ENCODE measurements at places on chromosomes 4 and X.

DNA sequence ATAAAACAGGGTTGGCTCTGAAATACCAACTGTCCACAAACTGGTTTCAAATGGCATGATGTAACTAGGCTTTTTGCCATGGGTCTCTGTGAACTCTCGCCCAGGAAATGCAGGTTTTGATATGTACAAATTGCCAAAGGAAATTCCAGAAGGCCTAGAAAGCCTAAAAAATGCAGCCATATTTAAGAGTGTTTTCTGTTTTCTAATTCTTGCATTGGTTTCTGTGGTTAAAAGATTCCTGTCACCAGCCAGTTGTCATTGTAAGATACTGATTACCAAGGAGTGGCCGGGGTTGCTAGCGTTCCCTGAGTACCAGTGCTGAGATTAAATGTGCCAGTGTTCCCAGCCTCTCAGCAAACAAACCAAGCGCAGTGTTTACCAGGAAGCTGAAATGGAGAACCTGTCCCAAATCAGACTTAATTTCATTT, 53.9 kb upstream of the SORBS2 start:
- no peak for DNase-seq

DNA sequence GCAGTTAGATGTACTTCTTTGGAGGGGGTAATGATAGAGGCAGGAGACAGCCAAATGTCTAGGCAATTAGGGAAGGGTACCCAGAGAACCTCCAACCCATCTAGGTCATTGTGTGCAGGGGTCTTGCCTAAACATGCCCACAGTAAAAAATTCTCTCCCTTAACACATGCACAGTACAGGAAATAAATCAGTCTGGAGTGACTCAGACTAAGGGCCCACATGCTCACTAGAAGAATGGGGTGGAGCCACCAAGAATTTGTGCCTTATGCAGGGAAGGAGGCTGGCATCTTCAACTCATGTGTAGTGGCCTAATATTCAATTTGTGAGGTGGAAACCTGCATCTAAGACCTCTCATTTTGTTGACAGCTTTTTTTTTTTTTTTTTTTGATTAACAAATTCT, 945.3 kb upstream of the GRIA3 start:
- no peak for DNase-seq

GRCh38 chr4:180860089-180860720, 1383.0 kb upstream of the TENM3 start:
- no peak for DNase-seq

GRCh38 chrX:45849261-45849862, 648.7 kb upstream of the DIPK2B start:
- peak; percentile 1 for DNase-seq

- DNase-seq = no peak
Observed at GRCh38 chr4:113784497-113785250, 23.1 kb upstream of the CAMK2D start.

- DNase-seq = no peak
Observed at GRCh38 chr4:83757121-83757621, 221.3 kb downstream of the GPAT3 start.

GRCh38 chr4:110795971-110796370, 173.1 kb upstream of the PITX2 start:
- no peak for DNase-seq

- DNase-seq = no peak
Observed at GRCh38 chrX:40663078-40663740, 15.8 kb upstream of the CXorf38 start.

DNA sequence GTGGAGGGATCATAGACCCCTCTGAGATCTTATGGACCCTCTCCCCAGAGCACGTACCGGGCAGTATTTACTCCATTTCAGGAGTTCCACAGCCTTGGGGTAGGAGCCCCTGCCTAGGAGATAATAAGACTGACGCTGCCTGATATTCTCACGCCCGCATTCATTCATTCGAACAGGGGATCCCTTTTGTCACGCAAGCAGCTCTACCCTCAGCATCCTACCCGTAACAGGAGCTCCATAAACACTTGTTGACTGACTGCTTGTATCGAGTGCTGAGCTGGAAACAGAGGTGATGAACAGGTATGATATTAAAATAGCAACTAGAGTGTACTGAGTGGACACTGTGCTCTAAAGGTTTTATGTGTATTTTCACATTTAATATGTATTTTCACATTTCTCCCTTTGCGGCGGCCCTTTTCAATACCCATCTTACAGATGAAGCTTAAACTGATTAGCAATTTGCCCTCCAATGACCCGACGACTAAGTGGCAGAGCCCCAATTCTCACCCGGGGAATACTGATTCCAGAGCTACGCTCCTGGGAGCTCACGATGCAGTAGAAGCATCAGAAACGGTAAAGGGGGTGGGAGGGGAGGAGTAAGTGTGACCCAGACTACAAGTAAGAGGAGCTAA, 888 bp downstream of the RAB28 start:
- DNase-seq = no peak

DNA sequence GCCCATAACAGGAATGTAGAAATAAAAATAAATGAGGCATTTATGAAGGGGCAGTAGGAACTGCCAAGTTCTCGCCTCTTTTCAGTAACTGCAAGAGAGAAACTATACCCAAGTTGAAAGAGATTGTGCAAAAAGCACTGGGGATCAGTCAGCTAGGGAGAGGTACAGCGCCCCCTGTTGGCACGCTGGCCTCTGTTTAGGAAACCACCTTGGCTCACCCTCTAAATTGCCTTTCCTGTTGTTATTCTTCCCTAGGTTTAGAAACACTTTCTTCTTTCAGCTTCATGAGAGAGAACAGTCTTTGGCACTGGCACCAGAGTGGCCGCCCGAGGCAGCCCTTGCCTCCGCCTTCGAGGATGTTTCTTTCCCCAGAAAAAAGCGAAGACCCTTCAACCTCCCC, 348.5 kb downstream of the MID1IP1 start:
- DNase-seq = peak; percentile 63

DNA sequence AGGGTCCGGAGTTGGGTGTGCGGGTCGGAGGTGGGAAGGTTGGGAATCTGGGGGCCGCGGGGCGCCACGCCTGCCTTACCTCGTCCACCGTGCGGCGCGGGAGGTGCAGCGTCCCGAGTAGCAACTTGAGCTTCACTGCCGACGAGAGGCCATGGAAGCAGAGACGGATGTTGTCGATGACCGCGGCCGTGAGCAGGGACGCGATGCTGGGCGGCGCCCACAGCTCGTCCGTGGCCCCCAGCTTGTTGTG, 178 bp downstream of the NELFA start:
- DNase-seq = no peak

DNA sequence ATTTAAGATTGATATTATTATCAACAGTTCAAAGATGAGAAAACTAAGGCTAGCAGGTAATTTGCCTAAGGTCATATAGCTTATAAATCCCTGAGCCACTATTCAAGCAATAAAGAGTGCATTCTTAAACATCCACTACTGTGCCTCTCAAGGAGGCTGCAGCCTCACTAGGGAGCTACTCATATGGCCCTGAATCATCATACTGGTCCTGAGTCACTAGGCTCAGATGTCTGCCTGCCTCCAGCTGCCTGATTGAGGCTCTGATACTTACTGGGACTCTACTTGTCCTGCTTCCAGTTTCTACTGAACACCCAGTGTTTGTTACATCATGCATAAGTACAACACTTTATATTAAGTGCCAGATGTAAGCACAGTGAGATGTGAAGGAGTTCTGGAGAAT, 110.7 kb downstream of the AASDH start:
- no peak for DNase-seq

- DNase-seq = no peak
Observed at GRCh38 chr4:15902746-15903145, 35.8 kb downstream of the FGFBP1 start.

DNA sequence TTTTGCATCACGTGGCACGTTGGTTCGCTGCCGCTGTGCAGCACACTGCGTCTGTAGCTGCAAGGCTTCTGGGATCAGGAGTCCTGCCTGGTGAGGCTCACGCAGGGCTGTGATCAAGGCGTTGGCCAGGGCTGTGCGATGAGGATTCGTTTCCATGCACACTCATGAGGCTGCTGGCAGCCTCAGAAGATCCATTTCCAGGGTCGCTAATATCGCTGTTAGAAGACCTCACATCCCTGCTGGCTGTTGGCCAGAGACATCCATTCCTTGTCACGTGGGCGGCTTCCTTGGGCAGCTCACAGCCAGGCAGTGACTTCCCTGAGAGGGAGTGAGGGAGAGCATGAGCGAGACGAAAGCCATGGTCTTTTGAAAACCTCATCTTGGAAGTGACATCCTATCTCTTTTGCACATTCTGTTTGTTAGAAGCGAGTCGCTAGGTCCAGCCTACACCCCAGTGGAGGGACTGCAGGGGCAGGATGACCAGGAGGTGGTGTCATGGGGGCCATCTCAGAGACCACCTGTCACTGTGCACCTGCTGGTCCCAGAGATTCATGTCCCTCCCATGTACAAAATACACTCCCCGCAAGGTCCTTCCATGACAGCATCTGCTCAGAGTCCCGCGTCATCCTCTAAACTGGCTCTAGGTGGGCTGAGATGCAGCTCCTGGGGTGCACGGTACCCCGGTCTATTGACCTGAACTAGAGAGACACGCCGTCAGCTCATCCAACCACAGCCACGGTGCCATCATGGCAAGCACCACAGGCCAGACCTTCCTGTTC, 12.2 kb downstream of the RGS12 start:
- DNase-seq = no peak

DNA sequence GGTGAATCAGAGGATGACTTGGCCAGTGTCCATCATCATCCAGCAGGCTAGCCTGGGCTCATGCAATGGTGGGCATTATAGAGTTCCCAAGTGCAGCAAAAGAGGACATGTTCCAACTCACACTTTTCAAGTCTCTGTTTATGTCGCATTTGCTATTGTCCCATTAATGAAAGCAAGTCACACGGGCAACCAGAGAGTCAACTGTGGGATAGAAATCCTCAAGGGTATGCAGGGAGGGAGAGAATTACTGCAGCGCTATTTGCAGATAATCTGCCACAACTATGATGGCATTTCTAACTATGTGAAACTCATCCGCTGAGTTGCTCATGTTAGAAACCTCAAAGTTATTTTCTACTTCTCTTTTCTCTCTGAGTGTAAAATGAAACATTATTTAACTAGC, 78.5 kb upstream of the TAB3 start:
- no peak for DNase-seq
